ENCODE measurements at places on chromosomes 5 and 9.

- DNase-seq = no peak
Measured at GRCh38 chr5:72559866-72560766, 52.9 kb upstream of the ZNF366 start.

GRCh38 chr5:175808711-175809110 lies 62.7 kb upstream of the CPLX2 start:
- DNase-seq = no peak

- no peak for DNase-seq
Measured at GRCh38 chr9:98429613-98430012, 174.2 kb upstream of the TBC1D2 start.

GRCh38 chr5:143014017-143014651 lies 244.0 kb downstream of the ARHGAP26 start:
- DNase-seq = no peak

GRCh38 chr5:56950626-56951125 lies 1.2 kb downstream of the MIER3 start:
- DNase-seq = no peak

DNA sequence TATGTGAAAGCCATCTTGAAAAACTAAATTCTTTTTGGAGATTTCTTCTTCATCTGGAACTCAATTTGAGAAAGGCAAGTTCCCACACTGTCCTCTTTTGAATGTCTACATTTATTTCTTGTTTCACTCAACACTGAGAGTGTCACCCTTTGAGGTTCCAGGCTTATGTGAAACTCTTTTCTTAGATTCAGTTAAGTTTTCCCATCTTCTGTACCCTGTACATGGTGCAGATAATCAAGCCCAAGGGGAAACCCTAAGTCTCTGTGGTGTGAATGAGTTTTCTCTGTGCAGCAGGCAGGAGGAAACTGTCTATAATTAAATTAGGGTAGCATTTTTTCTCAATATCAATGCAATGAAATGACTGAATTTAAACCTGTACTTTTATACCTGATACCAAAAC lies 72.3 kb upstream of the PRLR start:
- no peak for DNase-seq
